ENCODE measurements at places on chromosomes 6 and 20.

DNA sequence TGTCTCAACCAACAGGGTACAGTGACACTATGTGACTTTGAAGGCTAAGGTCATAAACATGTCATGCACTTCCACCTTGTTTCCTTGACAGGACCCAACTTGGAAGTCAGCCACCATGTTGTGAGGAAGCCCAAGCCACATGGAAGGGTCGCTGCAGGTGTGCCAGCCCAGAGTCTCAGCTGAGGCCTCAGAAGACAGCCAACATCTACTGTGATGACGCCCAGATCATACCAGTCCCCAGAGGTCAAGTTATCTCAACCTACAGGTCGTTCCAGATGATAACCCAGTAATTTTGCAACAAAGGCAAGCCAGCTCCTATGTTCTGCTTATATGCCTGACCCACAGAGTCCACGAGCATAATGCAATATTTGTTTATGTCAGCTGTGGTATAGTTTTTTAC is 376.0 kb upstream of the AGPAT4 start:
- DNase-seq, result no peak

DNA sequence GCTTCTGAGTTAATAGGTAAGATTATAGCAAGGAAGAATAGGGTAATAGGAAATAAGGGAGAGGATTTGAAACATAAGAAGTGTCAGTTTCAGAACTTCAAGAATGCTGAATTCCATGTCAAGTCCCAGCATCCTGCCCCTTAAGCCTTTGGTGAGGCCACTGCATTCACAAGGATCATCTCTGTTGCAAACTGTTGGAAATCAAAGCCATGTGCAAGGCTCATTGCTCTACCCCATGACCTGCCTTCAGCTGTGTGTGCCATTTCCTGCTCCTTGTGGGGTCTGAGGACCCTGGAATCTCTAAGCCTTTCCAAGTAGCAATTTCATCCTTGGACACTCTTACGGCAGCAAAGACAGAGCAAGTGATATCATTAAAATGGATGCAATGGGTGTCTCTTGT is 203.0 kb downstream of the CDC5L start:
- DNase-seq, result no peak

- DNase-seq, result no peak
Measured at GRCh38 chr6:15369838-15370237, 124.0 kb downstream of the JARID2 start.

GRCh38 chr20:44211177-44212039 is 837 bp upstream of the OSER1 start:
- no peak for DNase-seq

DNA sequence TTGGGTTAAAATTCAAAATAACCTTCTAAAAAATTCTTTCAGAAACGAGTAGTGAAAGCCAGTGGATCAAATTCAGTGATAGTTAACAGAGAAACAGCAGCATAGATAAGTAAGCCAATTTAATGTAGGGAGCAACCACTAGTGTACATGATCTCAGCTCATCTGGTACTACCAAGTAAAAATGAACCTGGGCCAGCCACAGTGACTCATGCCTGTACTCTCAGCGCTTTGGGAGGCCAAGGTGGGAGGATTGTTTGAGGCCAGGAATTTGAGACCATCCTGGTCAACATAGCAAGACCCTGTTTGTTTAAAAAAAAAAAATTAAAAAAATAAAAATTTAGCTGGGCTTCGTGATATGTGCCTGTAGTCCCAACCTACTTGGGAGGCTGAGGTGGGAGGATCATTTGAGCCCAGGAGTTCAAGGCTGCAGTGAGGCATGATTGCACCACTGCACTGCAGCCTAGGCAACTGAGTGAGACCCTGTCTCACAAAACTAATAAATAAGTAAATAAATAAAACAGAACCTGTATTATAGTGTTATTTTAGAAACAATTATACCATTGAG is 32.4 kb downstream of the CBFA2T2 start:
- DNase-seq, result no peak

DNA sequence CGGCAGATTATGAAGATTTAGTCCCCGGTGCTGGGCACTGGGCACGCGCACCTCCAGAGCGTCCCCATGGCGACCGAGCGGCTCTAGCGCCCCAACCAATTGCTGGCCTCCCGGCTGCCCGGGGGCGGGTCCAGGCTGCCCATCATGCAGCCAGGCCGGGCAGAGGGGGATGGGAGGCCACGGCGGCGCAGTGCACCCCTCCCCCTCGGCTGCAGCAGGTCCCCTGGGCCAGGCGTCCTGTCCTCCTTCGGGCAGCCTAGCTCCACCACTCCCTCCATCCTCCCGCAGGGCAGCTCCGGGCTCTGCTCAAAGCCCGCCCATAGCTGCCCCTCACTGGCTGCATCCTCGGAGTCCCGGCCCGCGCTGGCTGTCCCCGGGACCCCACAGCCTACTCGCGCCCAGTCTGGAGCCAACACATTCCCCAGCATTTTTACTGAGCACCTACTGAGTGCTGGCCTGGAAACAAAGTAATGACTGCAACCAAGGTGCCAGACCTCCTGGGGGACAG is 99.4 kb downstream of the ASXL1 start:
- no peak for DNase-seq

GRCh38 chr6:78502386-78502887 is 364.9 kb upstream of the IRAK1BP1 start:
- no peak for DNase-seq

DNA sequence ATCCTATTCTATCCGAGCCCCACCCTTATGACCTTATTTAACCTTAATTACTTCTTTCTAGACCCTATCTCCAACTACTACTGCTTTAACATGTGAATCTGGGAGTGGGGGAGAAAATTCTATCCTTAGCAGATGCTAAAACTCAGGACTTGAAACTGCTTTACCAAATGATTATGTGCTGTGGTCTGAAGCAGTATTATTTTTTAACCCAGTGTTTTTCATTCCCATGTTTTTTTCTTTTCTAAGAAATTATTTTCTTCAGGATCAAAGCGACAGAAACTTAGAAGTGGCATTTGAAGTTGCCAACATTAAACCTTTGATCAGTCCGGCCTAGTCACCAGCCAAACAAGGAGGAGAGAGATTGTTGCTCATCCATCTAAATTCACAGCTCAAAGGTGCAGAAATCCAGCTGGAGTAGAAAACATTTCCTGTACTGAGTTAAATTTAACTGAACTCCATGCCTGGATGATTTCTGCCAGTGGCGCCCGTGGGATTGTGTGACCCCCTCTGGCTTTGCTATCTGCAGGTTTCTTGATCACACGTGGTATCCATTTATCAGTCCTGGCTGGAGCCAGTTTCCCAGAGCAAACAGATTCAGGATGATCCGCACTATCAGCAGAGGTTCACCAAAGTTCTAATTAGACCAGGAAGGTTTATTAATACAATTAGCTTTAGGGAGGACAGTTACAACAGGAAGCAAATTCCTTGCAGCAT is 300.5 kb downstream of the PLCB1 start:
- DNase-seq, result peak; percentile 37

GRCh38 chr6:125584468-125584939 is 164.9 kb upstream of the HEY2 start:
- peak; percentile 69 for DNase-seq

DNA sequence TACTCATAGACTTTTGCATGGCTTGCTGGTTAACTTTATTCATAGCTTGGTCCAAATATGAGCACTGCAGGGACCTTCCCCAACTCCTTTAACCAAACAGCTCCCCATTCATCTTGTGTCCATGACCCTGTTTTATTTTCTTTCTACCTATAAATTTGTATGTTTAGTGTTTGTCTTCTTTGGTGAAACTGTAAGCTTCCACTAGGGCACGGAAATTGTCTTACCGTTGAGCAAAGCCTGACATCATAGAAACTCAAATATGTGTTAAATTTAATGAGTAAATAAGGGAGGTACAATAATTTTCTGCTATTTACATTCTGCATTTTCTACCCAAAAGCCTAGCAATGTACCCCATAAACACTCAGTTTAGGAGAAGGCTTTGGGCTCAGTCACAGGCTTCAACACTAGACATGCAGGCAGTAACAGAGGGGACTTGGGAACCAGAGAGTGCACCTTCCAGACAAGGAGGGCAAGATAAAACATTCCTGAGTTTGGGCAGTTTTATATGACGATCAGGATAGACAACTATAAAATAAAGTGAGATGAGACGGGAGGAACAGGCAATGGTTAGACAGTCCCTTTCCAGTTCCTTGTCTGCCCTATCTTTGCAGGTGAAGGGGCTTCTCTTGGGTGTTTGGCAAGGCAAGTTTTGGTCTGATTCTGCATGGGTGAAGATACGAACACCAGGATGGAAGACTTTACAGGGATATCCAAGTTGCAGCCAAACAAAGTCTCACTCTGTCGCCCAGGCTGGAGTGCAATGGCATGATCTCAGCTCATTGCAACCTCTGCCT is 46.2 kb upstream of the ZNF217 start:
- no peak for DNase-seq

- DNase-seq, result no peak
Measured at GRCh38 chr20:11906626-11907480, 10.8 kb upstream of the BTBD3 start.

DNA sequence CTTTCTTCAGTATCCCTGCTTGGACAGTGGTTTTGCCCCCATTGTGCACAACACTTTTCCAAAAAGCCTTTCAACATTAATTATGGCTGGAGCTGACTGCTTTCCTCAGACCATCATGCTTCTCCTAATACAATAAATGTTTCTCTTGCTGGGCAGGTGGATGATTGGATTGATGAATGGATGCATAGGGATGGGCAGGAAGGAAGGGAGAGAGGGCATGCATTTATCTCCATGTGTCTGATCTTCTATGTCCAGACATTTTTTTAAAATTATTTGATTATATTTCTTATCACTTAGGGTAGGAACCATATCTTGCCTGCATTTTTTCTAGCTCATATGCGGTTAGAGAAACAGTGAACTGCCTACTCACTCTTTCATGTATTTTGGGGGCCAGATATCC is 218.5 kb downstream of the PRL start:
- no peak for DNase-seq

DNA sequence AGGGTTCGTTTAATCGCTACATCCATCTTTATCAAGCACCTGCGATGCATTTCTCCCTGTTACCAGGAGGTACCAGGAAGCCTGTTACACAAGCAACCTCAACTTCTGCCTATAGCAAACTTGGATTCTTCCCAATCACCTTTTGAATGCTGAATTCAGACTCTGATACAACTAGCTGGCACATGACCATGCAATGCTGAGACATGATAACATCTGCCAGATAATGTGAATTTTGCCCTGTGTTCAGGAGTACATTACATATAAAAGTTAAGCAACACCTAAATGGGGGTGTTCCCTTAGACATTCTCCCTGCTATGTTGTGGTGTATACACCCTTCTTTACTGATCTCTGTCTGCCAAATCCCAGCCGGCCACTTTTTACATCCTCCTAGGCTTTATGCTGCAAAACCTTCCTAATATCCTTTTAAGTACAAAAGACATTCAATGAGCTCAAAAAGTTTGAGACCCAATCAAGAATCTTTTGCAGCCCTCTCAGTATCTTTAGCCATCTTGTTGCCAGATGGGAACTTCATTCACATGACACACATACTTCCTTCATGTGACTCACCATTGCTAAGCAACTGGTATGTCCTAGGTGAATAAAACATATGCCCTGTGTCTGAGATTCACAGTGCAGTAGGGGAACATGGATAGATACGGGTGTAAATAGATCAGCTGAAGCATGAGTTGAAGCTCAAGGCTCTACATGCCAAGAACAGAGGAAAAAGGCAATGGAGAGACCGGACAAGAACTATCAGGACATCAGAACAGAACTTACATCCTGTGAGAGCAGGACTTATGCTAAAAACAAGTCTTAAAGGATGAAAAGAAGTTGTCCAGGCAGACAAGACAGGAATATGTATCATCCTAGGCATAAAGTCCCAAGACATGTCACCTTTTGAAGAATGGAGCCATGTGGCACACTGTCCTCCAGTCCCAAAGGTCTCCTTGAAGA is 84.3 kb downstream of the ZHX3 start:
- DNase-seq, result peak; percentile 75

DNA sequence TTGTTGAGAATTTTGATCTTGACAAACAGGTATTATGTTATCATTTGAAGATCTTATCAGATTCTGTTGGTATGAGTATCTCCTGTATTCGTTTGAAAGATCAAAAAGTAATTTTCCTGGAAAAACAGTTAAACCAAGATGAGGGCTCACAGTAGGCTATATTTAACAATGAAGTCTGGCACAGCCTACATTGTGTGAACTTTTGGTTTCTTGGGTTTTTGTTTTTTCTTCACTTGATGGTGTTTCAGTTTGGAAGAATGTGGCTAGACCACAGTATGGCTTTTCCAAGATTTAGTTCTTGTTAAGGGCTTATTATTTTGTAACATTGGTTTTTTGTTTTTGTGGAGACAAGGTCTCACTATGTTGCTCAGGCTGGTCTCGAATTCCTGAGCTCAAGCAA is 306.4 kb downstream of the CDKAL1 start:
- no peak for DNase-seq

DNA sequence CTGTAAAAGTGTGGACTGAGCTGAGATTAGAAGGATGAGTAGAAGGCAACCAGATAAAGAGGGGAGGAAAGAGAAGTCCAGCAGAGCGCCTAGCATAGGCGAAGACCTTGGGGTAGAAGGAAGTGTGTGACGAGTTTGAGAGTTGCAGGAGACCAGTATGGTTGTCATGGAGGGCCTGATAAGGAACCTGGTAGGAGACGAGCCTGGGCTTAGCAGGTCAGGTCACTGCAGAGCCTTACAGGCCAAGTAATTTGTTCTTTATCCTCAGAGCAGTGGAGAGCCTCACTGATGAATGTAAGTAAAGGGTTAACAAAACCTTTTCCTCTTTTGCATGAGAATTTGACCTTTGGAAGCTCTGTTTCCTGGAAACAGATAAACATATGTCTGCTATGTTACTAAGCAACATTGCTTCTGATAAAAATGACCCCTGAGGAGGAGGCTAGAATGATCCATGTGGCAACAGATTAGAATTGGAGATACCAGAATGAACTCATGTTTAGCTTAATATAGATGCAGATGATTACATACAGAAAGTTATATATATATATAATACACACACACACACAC is 2.9 kb upstream of the TMEM74B start:
- DNase-seq, result no peak

GRCh38 chr6:140537211-140537610 is 1162.8 kb upstream of the CITED2 start:
- no peak for DNase-seq

DNA sequence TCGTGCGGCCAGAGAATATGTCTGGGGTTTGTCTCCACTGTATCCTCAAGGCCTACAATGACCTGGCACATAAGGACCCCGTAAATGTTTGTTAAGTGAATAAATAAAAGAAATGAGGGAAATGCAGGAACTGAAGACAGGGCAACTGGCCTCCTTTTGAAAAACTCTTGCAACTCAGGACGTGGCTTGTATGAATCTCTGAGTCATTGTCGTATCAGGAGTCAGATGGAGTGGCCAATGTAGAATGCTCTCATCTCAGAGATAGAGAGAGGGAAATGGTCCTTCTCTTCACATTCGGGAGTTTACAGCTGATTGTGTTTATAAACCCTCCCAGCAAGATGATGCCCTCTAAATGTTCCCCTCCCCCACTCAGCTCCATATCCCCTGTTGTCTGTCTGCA is 57.1 kb downstream of the UST start:
- DNase-seq, result no peak

GRCh38 chr6:150456466-150456865 is 87.7 kb downstream of the IYD start:
- DNase-seq, result no peak

- DNase-seq, result peak; percentile 11
Measured at GRCh38 chr20:2042400-2042799, 48.5 kb upstream of the PDYN start.

- DNase-seq, result no peak
Measured at GRCh38 chr6:11854408-11855165, 76.0 kb upstream of the ADTRP start.

- no peak for DNase-seq
Measured at GRCh38 chr20:48910347-48910781, 11.1 kb upstream of the ARFGEF2 start.

All from kidney capillary endothelial cell (primary cell).